ENCODE measurements at places on chromosomes 5 and 9.

DNA sequence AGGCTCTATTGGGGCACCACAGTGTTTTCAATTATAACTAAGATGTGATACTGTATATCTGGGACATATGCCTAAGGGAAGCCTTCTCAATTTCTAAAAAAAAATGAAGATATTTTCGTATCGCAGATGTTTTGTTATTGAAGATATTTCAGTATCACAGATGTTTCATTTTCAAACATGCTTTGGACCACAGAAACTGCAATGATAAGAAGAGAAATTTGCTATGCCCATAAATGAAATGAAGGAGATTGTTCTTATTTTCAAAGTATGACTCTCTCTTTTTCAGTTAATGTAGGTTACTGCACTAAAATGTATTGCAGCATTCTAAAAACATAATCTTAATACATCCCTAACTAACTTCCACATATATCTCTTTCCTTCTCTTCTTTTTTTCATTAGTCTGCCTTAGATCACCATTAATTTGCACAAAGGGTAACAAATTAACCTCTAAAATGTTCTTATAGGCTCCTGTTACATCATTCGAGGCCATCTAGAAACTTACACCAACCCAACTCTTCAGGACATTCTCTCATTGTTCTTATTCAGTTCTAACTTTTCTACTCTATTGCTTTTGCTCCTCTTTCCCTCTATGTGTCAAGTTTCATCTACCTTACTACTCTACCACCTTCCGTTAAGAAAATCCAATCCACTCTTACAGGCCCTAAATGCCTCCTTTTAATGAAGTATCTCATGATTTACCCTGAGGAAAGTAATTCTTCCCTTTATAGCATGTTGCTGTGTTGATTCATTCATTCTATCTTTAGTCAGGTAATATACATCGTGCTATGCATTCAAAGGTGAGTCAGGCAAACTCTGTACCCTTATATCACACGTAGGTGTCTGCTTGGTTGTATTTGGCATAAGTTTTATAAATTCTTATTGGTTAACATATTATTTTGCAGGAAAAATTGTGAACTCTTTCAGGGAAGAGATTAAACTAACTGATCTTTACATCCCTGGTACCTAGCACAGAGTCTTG, 70.5 kb downstream of the ST8SIA4 start:
- no peaks in the 10 kb centered on the region for H3K27me3 ChIP-seq
- no peak for DNase-seq
- no peak overlapping the region for H3K4me3 ChIP-seq
- H3K36me3 ChIP-seq, result no peaks in the 10 kb centered on the region
- H3K4me1 ChIP-seq, result peaks cover 8% of the 10 kb centered on the region

- H3K4me3 ChIP-seq, result no peak overlapping the region
- H3K27ac ChIP-seq, result no peak overlapping the region
- no peaks in the 10 kb centered on the region for H3K27me3 ChIP-seq
- no peak for DNase-seq
- H3K4me1 ChIP-seq, result no peaks in the 10 kb centered on the region
Measured at GRCh38 chr9:80550181-80550580, 978.4 kb downstream of the TLE4 start.

GRCh38 chr9:81871695-81872094, 56.5 kb upstream of the SPATA31D4 start:
- no peak overlapping the region for H3K4me3 ChIP-seq
- H3K36me3 ChIP-seq, result no peaks in the 10 kb centered on the region
- DNase-seq, result no peak

DNA sequence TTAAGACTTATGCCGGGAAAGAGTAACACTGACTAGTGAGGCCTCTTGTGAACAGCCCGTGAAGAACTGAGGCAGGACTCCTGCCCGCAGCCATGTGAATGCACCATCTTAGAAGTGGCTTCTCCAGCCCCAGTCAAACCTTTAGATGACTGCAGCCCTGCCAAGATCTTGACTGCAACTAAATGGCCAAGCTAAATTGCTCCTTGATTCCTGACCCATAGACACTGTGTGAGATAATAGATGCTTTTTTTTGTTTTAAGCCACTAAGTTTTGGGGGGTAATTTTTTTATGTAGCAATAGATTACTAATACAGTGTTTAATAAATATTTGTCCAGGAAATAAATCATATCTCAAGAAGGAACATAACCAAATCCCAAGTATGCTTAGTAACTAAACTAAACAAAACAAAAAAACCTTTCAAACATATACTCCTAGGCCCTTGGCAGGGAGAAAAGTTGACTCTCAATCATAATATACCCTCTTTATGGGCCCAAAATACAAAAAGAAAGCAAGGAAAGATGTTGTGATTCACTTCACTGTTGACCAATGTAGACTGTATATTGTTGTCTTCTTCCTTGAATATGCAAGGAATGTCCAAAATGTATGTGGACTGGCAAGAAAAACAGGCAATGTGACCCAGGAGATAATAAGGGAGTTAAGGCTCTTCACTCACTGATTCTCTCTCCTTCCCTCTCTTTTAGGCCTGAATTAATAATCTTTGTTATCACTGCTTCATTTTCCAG, 79.7 kb upstream of the ZNF366 start:
- no peak overlapping the region for H3K27ac ChIP-seq
- H3K36me3 ChIP-seq, result no peaks in the 10 kb centered on the region
- DNase-seq, result no peak
- no peaks in the 10 kb centered on the region for H3K27me3 ChIP-seq
- no peaks in the 10 kb centered on the region for H3K4me1 ChIP-seq
